ENCODE measurements at places on chromosomes 7 and 10.

DNA sequence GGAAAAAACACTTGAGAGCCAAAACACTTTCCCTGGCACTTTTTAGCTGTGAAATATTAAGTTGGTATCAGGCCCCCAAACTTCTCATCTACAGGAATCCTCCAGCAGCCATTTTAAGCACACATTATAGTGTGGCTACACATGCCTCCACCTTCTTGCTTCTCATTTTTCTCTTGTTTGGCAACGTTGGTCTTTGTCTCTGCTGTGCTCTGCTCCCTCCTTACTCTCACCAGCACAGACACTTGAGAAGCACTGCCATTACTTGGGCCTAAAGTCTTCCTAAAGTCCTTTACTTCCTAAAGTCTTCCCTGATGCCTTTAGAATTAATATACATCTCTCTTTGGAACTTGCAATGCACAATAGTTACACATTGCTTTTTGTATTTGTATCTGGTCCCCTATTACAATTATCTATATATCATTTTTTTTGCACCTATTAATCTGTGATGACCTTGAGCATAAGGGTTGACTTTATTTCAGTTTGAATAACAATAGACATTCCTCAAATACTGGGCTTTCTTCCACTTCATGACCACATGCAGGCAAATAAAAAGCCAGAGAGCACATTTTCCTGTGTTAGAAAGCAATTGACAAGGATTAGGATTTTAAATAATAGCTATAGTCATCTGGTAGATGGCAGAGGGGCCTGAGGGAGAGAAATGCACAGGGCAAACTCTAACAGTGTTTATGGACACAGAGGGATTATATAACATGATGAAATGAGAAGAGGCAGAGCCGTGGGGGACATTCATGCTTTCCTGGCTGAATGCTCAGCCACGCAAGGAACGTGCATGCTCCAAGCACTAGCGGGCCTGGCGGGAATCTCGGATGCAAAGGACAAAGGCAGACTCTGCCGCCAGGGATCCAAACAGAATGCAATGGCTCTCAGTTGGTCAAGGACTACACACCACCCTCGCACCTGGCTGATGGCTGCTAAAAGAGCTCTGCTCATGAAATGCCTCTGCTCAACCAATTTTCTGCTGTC is 99.3 kb downstream of the CDC14C start:
- DNase-seq: no peak

DNA sequence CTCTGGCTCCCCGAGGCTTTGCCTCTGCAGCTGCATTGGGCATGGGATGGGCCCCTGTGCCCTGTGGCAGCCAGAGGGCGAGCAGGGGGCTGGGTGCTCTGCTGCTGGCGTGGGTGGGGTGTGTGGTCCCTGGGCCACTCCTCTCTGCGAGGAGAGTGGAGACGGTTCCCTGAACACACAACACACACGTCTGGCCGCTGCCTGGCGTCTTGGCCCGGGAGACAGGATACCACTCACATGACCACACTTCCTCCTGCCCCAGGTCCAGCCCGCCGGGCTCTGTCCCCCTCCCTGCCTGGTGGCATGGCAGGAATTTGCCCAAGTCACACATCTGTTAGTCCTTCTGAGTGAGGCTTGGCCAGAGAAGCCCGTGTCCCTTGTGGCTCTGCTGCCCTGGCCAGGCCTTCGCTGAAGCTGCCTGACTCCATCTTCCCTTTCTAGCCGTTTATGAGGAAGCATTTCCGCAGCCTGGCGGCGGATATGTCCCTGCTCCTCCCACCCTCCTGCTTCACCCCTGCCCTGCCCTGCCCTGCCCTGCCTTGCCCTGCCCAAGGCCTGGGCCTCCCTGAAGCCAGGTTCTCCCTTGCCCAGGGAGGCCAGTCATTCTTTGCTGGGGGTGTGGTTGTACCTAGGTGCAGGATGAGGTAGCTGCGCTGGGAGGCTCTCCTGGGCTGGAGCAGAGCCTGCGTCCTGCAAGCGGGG is 3.0 kb downstream of the BRI3 start:
- no peak for DNase-seq

DNA sequence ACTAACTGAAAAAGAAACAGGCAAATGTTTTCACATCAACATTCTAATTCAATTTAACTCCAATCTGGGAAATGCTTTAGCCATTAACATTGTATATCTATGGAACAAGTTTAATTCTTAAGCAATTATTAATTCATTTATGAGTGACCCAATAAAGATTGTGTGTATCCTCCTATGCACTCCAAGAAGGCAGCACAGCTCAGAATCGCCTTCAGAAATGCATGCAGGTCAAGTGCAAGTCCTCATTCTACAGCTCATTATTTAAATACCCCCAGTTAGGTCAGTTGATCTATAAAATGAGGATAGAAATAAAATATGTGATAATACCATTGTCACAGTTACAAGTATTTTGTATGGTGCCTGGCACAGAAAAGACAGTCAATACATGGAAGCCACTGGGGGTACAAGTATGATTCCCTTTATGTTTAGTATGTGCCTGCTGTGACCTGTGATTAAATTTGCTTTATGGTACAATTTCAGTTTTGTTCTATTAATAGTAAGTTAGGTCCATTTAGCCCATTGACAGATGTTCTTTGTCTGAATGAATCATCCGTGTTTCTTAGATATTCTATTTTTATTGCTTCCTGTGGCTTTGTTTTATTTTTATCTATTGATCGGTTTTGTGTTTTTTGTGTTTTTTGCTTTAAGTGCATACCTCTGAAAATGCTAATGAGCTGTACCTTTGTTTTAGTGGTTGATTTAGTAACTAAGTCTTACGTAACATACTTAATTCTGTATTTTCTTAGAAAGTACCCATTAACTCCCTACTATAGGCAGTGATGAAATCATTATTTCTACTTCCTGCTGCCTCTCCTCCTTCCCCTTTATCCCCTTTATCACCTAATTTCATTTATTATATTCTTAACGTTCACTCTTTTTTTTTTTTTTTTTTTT is 42.8 kb downstream of the CPXM2 start:
- DNase-seq: no peak

GRCh38 chr10:86798611-86799010 is 42.2 kb downstream of the BMPR1A start:
- DNase-seq: no peak

- no peak for DNase-seq
Measured at GRCh38 chr10:46540412-46541016, 15.9 kb downstream of the GPRIN2 start.

- DNase-seq: no peak
Measured at GRCh38 chr7:123824754-123825067, 20.3 kb upstream of the HYAL4 start.

All from hypothalamus (tissue), 51 donors.